Activated CD4-positive, alpha-beta T cell treated with anti-CD3 and anti-CD28 coated beads, Interleukin-2, amount 10 ng/mL, durations not matched to agents 7 days and 5 days (primary cell): ENCODE measurements at places on chromosomes 5 and 9. TPM values are rescaled to one million over a fixed set of nuclear protein-coding genes. Genes with fewer than 3 reads are reported as not detected.

The SLC4A9 gene
- 0.35 TPM for total RNA-seq

DNA sequence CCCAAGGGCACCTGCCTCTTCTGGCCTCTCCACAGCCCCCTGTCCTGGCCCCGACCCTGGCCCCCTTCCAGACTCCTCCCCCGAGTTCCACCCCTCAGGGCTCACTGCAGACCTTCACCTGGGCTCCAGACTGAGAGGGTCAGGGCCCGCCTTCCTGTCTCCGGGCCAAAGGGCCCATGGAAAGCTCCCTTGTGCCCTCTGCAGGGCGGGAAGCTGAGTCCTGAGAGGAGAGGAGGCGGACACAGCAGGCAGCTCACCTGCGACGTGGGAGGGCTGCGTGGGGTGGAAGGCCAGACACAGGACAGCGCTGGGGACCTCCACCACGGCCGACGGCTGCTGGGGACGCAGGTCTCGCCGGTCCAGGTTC is 20.6 kb downstream of the DYNC2I2 start:
- no peak for DNase-seq

The BRD3OS gene
- 12.9 TPM for total RNA-seq

GRCh38 chr5:61261136-61261535 is 70.9 kb upstream of the ZSWIM6 start:
- DNase-seq: no peak

The AP3S1 gene
- 68.8 TPM for total RNA-seq
